HCT116 (cell line): ENCODE measurements at places on chromosomes 7 and 10. TPM values are rescaled to one million over a fixed set of nuclear protein-coding genes. Genes with fewer than 3 reads are reported as not detected.

- no peak for DNase-seq
Observed at GRCh38 chr10:102770792-102771191, 27.0 kb downstream of the WBP1L start.

- DNase-seq, result no peak
Observed at GRCh38 chr10:110843031-110843430, 28.7 kb upstream of the PDCD4 start.

DNA sequence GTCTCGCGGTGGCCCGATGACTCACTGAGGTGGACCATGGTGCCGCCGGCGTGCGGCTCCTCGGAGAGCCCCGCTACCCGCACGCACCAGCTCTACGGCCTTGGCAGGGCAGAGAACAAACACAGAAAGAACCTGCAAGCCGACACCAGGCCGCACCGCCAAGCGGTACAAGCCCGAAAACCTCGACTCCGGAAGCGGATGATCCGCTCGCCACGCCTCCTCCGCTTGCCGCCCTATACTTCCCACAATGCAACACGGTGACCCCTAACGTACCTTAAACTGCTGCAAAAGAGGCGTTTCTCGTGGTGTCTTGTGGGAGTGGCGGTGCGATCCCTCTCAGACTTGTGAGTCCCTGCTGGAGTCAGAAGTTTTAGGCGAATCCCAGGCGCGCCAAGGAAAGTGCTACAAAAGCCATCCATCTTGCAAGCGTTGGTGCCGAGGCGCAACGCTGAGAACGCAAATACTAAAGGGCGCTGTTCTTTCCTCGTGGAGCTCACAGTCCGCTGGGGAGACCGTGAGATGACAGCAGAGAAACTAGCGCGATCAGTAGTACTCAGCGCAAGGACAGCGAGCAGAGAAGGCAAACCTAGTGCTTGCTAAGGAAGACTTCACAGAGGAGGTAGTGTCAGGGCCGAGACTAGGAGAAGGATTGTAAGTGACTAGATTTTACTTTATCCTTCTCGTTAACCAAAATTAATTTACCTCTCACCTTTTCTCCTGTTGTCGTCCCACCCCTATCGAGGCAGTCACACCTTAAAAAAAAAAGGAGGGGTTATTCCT is at the start of gene MRPS16:
TSS of gene MRPS16 (minus strand) at position 200 of the 780 bp plus-strand sequence. CDS start at position 38, 162 bp downstream.
- DNase-seq, result peak; percentile 93

DNA sequence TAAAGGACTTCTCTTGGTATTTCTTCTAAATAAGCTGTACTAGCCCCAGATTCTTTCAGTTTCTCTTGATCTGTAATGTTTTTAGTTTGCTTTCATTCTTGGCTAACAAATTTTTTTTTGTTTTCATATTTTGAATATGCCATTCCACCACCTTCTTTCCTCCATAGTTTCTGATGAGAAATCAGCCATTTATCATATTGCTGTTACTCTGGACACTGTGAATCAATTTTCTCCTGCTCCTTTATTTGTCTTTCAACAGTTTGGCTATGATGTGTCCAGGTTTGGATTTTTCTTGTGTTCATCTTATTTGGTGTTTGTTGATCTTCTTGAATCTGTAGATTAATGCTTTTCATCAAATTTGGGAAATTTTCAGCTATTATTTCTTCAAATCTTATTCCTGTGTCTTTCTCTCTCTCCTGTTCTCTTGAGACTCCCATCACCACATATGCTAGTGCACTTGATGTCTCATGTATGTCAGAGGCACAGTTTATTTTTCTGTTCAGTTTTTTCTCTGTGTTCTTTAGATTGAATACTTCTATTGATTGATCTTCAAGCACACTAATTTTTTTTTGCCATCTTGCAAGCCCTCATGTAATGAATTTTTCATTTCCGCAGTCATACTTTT is 15.0 kb downstream of the ELFN1 start:
- DNase-seq, result no peak

DNA sequence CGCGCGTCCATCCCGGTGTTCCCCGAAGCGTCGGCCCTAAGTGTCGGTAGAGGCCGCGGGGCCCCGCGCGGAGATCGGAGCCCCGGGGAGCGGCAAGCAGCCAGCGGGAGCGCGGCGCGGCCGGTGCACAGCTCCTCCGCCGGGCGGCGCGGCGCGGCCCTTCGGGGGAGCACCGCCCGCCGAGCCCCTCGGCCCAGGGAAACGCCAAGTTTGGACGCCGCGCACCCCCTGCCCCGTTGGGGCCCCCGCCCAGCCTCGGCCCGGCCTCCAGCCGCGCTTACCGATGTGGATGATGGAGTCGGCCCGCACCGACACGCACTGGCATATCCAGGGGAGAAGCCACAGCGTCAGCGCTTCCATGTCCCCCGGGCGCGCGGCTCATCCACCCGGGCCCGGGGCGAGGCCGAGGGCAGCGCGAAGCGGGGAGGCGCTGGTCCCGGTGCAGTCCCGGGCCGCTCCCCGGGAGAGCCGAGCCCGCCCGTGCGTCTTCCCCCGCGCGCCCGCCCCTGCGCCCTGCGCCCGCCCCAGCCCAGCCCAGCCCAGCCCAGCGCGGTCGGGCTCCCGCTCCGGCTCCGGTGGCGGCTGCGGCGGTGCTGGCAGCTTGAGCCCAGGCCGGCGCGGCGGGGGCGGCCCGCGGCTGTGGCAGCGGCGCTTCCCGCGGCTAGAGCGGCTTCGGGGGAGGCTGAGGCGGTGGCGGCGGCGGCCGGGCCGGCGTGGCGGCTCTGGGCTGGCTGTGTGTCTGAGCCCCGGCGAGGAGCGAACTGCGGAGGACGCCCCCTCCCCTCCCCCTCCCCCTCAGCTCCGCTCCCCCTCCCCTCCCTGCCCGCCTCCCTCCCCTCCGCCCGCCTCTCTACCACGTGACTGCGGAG is at the start of gene GRID1:
TSS of gene GRID1 (minus strand) at position 763 of the 869 bp plus-strand sequence.
- DNase-seq, result no peak

Gene OR6V1
- not detected for total RNA-seq

Gene ARHGAP22
- 9.9 TPM for total RNA-seq

Gene NDUFB2
- 143 TPM for total RNA-seq

Gene MMRN2
- 8.3 TPM for total RNA-seq

DNA sequence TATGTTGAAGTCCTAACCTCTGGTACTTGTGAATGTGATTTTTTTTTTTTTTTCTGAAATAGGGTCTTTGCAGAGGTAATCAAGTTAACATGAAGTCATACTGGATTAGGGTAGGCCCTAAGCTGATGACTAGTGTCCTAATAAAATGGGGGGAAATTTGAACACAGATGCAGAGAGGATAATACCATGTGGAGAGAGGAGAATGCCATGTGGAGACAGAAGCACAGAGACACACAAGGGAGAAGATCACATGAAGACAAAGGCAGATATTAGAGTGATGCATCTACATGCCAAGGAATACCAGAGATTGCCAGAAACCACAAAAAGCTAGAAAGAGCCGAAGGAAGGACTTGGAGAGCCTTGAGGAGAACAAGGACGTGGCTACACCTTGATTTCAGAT is 28.5 kb upstream of the ARMC3 start:
- DNase-seq, result no peak

DNA sequence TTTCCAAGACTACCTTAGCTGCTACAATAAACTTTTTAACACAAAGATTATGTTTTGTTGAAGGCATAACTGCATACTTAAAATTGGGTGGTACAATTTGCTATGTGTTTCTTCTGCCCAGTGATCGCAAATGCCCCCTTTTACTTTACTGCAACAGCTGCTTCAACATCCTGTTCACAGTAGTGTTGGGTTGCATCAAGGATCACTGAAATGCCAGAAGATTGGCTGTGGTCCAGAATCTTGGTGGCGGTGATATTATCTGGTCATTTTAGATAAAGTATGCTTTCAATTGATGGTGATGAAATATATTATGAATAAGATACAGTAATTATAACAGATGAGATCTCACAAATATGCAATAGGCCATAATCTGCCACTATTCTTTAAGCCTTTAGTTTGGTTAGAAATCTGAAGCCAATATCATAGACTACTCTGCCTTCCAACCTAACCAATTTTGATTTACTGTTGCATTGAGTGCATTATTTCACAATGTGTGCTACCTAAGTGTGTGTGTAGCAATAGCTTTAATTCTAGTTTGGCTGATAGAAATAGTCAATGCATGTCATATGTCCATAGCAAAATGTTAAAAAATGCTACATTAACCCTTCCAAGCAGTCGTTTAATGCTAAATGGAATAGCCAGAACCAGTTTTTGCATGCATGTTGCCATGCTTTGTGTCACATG is 29.8 kb upstream of the ING3 start:
- DNase-seq, result no peak

Gene ANKRD7
- not detected for total RNA-seq

Gene IKZF1
- total RNA-seq, result 0.57 TPM

- DNase-seq, result no peak
Observed at GRCh38 chr10:103519798-103520197, 26.3 kb downstream of the NEURL1 start.

DNA sequence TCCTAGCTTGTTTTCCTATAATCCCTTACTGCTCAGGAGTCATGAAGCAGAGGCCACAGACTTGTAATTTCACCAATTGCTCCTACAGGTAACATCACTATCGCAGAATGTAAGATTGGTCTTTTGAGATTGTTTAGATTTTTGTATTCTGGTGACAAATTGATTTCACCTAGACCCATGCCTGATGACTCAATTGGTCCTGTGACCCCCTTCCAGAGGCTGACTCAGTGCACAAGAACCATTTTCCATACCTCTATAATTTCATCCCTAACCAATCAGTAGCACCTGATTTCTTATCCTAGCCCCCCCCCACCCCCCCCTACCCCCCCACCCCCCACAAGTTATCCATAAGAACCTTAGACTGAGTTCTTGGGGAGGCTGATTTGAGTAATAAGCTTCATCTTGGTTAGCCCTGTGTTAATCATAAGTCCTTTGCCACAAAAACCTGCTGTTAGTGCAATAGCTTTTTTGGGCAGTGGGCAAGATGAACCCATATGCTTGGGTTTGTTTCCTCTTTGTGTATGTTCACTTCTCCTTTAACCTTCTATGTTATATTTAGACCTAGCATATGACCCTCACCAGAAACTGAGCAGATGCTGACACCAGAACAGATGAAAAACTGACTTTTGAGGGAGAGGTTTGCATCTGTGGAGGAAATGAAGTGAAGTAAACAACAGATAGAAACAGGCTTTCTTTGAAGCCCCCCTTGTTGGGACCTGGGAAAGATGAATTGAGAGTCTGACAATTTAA is 187.1 kb downstream of the KIF20B start:
- DNase-seq, result no peak

Gene AHCYL2
- total RNA-seq, result 17.0 TPM

Gene CALHM2
- total RNA-seq, result 46.1 TPM

DNA sequence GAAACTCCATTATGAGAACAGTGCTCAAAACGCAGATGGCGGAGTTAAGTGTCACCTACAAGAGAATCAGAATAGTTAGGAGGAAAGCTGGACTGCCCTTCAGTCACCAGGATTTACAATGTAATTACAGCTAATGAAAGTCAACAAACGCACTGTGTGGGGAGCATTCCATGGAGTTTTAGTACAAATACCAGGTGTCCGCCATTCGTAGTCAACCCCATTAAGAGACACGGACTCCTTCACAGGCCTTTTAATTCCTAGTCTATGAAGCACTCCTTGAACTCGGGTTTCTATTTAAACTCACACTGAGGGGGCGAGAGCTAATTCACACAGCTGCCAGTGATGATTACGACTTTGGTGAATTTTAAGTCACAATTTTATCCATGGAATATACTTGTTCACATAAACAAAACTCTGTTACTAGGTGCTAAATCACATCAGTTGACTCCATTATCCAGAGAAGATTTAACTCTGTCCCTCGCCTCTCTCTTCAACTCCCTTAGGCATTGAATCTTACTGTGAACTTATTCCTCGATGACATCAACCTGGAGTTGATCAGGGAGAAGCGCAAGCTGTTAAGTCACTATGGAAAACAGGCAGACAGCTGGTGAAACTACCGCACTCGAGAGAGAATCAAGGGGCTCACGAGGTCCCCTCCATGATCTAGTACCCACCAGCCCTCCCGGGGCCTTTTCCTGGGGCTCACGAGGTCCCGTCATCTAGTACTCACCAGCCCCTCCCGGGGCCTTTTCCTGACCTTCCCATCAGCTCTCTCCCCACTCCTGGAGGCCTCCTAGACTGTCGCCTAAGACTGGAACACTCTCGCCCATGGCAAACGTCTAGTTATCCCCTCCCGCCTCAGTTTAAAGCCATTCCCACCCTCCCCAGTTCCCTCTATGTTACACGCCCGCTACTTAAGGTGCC is 1.5 kb downstream of the ZFAND2A start:
- DNase-seq, result no peak

Gene BICC1
- not detected for total RNA-seq

GRCh38 chr7:157877298-157878090 is 540.7 kb downstream of the DNAJB6 start:
- DNase-seq, result no peak

DNA sequence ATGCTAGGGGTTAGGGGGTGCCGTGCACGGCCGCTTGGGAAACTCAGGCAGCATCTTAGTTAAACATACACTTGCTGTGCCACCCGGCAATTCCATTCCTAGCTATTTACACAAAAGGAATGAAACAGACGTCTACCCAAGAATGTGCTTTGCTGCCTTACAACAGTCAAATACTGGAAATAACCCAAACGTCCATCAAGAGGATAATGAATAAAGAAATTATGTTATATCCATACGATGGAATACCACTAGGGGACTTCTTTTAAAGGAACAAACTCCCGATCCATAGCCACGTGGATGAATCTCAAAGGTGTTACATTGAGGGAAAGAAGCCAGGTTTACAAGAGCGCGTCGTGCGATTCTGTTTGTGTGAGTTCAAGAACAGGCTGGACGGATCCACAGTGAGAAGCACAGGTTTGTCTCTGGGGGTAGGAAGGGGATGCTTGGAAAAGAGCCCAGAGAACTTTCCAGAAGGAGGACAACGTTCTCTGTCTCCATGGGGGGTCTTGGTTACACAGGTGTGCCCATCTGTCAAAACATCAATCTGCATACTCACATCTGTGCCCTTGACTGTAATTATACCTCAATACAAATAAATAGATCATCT is 41.8 kb downstream of the STK32C start:
- DNase-seq, result no peak
